Tibial nerve (tissue), 4 donors: ENCODE measurements at places on chromosomes 3 and 15.

- no peak for DNase-seq
Measured at GRCh38 chr3:155088706-155089345, 8.7 kb downstream of the MME start.

- no peak for DNase-seq
Measured at GRCh38 chr3:123788710-123789109, 95.4 kb downstream of the MYLK start.

DNA sequence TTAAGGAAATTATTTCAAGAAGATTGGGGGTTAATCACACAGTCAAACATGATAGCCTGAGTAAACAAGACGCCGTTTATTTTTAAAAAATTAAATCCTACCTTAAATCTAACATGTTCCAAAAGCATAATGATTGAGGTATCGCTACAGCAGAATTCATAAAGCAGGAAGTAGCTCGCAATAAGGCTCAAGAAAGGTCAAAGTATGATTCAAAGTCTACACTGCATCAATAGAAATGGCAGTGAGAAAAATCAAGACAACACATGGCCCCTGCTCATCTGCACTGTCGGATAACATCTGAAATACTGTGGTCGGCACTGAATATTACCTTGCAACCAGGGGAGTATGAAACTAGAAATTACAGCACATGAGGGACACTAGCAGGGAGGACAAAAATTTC is 93.2 kb downstream of the SMARCC1 start:
- no peak for DNase-seq

- DNase-seq, result no peak
Measured at GRCh38 chr15:92043283-92043682, 189.8 kb downstream of the SLCO3A1 start.

DNA sequence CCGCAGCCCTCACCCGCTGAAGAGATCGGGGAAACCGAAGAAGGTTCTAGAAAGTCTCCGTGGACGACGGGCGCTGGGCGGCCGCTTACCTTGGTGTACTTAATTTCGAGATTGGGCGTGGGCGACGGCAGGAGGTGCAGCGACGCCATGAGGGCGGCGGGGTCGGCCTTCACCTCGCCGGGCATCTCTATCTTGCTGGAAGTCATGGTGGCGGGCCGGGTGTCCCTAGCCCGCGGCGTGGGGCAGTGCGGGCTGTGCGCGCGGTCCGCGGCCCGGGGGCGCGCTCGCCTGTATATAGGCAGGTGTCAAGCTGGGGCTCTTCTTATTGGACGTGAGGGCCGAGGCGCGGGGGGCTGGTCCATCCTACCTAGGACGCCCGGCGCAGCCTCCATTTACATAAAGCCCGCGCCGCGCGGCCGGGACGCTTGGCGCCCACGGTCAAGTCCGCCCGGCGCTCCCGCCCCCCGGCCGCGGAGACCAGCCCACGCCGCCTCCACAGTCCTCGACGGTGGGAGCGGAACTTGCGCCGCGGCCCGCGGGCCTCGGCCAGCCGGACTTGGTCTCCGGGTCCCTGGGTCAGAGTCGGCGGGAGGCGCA is at the start of gene ALDH1A2:
Gene ALDH1A2, minus strand, starts transcription at position 267 of the 597 bp plus-strand sequence. Its CDS starts 61 bp downstream, at position 206.
- DNase-seq, result no peak

DNA sequence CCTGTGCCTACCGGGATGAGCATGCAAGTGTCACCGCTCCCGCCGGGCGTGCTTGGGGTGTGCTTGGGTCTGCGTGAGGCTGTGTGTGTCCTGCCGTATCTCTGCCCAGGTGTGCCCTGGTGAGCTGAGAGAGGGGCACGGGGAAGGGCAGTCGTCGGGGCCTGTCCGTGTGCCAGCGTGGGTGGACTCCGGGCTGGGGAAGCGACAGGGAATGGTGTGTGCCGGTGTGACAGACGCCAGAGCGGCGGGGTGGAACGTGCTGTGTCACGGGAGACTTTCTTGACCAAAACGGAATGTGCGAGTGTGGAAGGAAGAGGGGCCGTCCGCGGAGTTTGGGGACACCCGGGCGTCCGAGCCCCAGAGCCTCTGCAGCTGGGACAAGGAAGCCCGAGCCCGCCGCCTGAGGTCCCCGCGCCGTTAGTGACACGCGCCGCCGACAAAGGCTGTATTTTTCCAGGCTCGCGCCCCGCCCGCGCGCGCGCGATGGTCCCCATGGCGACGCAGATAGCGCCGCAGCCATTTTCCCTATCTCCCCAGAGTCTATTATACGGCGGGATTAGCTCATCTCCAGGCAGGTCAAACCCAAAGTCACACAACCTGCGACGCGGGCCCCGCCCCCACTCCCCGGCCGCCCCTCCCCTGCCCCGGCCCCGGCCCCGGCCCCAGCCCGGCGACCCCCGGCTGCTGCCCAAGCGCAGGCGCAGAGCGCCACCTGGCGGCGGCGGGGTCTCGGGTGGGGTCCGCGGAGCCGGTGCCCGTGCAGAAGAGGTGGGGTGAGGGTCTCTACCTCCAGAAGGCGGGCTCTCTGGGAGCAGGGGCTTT is 4.5 kb upstream of the GATA2 start:
- no peak for DNase-seq

DNA sequence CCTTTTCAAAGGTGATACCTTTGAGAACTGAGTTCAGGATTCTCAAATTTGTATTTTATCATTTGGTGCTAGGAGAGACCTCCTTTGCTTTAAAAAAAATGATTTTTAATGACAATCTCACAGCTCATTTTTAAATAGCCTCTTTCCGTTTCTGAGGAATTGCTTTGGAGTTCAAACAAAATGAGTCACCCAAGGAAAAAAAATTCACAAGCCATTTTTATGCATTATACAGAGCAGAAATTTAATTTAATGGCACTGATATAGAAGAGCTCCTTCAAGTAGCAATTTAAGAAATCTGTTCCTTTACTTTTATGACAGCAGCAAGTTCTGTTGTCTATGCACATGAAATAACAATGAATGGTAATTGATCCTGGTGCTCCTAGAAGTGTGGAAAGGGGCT is 337.9 kb upstream of the KCNMB2 start:
- no peak for DNase-seq

DNA sequence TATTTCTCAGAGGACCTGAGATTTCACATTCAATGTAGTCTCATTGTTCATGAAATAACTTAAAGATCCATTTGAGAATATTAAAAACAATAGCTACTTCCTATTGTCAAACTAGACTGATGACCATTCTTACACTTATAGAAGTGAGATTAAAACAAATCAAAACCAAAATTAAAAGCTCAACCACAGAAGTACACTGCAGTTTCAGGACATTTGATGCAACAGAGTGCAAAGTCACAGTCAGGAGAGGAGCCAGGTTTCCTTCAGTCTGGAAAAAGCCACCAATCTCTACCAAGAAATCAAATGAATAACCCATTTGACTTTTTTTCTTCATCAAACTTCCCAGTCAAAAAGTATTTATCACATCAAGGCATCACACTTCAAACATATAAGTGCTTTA is 5.5 kb downstream of the CCPG1 start:
- no peak for DNase-seq

GRCh38 chr3:125440970-125441369 is 65.8 kb upstream of the ZNF148 start:
- DNase-seq, result no peak

DNA sequence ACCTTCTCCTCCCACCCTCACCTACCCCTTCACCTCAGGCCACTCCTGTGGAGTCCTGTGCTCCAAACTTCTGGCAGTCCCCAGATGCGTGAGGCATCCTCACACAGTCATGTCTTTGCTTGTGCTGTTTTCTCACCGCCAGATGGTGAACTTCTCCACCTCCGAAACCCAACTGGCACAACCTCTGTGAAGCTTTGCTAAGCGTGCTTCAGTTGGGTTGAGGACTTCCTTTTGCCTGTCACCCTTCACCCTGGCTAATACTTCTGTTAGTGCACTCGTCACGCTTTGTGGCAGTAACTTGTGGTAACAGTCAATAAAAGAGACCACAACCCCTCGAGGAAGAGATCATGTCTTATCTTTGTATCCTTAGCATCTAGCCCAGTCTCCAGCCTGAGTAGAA is 42.0 kb upstream of the SKOR1 start:
- DNase-seq, result no peak

GRCh38 chr3:19744047-19744446 is 190.0 kb downstream of the EFHB start:
- DNase-seq, result no peak

DNA sequence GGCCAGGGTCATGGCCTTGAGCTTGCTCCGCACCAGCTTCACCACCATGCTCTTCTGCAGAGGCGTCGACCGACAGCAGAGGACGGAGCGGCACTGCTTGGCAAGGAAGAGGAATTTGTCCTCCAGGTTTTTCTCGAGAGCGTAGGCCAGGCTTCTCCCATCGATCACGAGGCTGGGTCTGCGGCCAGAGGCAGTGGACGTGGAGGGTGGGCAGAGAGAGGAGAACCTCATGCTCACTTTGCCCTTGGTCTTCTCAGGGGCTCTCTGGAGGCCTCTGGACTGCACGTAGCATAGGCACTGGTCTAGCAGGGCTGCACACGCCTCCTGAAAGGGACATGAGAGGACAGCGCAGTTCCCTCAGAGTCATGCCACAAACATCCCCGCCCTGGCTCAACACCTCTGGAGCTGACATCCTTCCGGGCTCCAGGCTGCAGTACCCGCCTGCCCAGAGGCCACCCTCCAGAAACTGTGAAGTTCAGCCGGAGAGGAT is 168.3 kb downstream of the ATP10A start:
- no peak for DNase-seq

- DNase-seq, result no peak
Measured at GRCh38 chr3:185052631-185053030, 100.2 kb downstream of the C3orf70 start.

- no peak for DNase-seq
Measured at GRCh38 chr3:127487196-127487595, 103.3 kb downstream of the TPRA1 start.

- no peak for DNase-seq
Measured at GRCh38 chr3:155190691-155191090, 102.8 kb downstream of the STRIT1 start.

GRCh38 chr3:135157045-135157740 is 362.1 kb downstream of the EPHB1 start:
- DNase-seq, result no peak

DNA sequence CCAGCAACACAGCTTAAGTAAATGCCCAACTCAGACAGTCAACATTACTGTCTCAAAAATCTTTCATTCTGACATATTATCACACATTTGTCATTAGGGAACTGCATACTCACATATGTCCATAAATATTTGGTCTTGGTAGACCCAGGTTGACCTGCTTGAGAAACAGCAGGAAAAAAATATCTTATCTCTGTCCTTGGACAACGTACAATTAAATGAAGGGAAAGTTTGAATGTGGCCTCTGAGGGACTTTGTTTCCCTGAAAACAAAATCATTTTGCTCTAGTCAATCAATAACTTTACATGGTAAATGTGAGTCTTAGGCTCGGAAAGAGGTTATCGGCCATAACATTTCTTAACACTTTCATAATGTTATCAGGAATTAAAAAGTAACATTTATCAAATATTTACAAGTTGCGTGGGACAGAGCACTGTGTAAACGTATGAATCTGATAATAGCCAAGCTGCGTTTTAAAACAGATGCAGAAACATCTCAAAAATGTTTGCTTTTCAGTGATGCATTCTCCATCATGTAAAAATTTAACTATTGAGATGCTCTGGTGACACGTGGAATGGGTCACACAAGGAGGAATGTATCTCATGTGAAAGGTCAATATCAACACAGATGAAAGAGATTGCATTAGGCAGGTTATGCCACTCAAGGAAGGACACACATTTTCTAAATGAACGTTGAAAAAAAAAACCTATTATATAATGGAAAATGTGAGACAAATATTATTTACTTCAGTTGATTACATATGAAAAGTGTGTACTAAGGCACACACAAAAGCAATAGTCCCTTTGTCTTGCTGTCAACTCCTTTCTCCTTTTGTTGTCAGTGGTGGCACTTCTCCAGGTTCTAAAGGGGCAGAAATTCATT is 304.4 kb downstream of the WDR72 start:
- DNase-seq, result no peak

GRCh38 chr3:116246406-116246980 is 198.8 kb downstream of the LSAMP start:
- DNase-seq, result no peak

DNA sequence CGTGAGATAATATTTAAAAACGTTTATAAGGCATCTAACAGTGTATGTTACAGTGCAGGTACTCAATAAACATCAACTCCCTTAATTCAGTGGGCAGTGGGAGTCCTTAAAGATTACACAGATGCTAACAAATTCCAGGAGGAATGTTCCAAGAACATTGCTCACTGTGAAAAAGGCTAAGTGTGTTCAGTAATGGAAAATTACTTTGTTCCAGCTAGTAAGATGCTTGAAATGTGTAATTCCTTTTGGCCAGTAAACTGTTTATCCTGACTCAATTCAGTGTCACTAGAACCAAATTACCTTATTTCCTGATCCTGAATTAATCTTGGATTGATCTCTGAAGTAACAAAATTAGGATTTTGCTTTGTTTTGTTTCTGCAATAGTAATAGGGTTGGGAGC is 54.2 kb upstream of the SEMA6D start:
- no peak for DNase-seq

DNA sequence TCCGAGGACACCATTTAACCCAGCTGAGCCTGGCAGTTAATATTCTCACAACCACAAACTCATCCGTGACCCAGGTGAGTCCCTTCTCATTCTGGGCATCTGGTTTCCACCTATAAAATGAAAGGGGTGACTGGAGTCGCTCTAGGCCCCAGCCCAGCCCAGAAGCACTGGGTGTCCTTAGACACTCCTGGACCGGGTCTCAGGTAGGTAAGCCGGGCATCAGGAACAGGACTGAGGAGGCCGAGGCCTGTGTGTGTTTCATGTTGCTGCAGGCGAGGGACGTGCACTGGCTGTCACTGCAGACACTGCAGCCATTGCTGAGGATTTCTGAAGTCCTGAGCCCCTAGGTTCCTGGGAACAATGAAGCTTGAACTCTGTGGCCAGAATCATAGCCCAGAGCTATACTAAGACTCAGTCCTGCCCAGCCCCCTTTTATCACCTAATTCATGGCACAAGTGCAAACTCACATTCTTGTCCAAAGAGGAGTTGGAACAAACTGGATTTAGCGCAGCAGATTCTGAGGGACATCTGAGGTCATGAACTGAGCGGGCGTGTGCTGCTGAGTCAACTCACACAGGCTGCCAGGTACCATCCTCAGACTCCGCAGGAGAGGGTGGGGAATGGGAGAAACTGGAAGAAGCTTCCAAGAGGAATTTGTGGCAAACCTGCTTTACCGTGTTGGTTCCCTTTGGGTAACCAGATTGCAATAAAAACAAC is 184.9 kb downstream of the FAM43A start:
- DNase-seq, result no peak

DNA sequence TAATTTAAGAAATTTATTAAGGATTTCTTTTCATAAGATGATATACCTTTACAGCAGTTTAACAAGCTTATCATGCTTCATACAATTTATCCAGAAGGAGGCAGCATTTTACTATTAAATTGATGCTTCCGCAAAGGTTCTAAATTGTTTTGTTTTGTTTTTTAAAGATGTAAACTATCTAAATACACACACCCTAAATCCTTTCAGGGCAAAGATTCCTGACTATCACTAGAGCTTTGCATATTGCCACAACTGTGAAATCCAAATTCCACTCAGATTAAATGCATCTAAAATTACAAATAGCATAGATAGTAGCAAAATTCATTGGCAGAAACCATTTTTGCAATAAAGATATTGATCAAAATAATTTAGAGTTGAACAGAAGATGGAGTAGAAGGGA is 44.5 kb upstream of the CCNL1 start:
- DNase-seq, result no peak

GRCh38 chr3:41920406-41920965 is 41.4 kb downstream of the ULK4 start:
- DNase-seq, result no peak
